ENCODE measurements at places on chromosomes 5 and 9.

DNA sequence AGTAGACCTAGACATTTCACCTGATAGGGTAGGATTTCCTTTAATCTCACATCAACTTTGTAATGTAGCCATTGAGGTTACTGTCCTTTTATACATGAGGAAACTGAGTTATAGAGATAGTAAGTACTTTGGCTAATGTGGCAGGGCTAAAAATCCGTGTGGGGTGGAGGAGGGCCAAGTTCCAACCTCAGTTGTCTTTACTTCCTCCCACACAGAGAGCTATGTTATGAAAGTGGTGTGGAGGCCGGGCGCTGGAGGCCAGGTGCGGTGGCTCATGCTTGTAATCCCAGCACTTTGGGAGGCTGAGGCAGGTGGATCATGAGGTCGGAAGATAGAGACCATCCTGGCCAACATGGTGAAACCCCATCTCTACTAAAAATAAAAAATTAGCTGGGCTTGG lies 173.3 kb downstream of the PALM2AKAP2 start:
- DNase-seq = no peak

DNA sequence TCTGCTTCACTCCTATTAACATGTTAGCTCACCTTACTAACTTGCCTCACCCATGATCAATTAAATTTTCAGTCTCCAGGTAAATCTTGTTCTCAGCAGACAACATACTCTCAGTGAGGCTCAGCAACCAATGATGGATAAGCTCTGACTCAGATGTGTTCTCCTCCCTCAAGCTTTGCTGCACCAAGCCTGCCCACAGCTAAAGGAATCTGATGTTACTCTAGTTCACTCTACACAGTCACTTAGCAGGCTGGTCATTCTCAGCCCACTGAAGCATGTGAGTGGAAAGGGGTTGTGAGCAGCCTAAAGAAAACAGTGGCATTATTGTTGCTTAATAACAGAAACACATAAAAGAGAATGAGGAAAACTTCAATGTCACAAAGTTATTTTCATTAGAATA lies 37.3 kb upstream of the CTNND2 start:
- no peak for DNase-seq

DNA sequence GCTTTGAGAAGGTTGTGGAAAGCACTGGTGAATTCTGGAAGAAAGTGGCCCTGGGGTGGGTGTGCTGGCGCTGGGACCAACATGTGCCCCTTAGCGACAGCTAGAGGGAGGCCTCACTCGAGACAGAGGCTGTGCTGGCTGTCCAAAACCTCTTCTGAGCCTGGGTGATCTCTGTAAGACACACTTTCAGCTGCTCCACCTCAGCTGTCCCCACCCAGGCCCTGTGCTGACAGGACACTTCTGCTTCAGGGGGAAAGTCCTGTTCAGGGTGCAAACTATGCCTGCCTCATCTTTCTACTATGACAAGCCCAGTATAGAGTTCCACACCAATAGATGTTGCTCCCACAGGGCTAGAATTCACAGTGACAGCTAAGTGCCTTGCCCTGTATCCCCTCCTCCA lies 426.4 kb downstream of the MED10 start:
- no peak for DNase-seq

- no peak for DNase-seq
Observed at GRCh38 chr5:38151878-38152277, 106.5 kb upstream of the EGFLAM start.

DNA sequence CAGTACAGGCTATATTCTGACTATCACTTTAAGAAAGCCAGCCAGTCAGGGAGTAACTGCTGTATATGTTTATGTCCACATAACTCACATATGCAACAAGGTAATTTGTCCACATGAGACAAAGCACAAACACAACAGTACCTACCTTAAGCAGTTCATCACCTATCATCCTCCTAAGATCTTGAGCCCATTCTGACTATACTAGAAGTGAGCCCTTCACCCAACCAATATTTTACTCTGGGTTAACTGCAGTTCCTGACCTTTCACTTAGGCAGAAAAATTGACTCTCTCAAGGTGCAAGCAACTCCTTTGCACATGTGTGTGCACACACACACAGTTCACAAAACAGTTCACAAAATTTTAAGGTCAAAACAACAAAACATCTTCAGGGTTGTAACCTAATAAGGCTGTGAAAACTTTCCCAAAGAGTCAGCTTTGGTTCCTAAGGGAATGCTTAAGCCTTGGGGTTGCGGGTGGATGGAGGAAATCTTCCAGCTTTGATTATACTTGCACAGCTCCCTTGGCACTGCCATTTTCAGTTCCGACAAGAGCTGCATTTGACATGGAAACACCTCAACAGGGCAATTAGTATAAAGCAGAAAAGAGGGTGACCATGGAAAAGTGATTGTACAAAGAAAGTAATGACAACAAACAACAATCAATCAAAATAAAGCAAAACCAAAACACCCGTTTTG lies 215.3 kb downstream of the NFIB start:
- no peak for DNase-seq

GRCh38 chr5:60497706-60498500 lies 202.1 kb downstream of the DEPDC1B start:
- no peak for DNase-seq

- peak; percentile 67 for DNase-seq
Observed at GRCh38 chr5:91641730-91642350, 258.7 kb upstream of the ARRDC3 start.

- no peak for DNase-seq
Observed at GRCh38 chr9:18499980-18500379, 26.0 kb downstream of the ADAMTSL1 start.

DNA sequence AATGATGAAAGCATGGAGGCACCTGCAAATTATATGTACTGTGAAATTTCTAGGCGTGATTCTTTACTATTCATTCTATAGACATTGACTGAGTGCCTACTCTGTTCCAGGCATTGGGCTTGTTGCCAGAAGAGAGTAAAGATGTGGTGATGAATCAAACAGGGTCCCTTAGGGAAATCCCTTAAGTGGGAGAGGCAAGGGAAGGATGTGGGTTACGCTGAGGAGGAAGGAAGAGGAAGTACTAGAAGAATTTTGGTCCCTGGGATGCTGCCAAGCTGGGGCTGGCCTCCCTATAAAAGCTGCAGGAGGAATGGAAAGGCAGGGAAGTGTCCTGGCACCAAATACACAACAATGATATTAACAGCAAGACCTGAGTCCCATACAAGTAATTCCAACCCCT lies 76.7 kb upstream of the SPOCK1 start:
- no peak for DNase-seq

- DNase-seq = no peak
Observed at GRCh38 chr5:142319105-142319504, 5.7 kb downstream of the SPRY4 start.

- no peak for DNase-seq
Observed at GRCh38 chr9:38000735-38001134, 68.3 kb downstream of the SHB start.

GRCh38 chr5:25285136-25285535 lies 640.4 kb upstream of the CDH10 start:
- DNase-seq = no peak

GRCh38 chr5:6634788-6635430 lies 1.7 kb downstream of the SRD5A1 start:
- DNase-seq = no peak

DNA sequence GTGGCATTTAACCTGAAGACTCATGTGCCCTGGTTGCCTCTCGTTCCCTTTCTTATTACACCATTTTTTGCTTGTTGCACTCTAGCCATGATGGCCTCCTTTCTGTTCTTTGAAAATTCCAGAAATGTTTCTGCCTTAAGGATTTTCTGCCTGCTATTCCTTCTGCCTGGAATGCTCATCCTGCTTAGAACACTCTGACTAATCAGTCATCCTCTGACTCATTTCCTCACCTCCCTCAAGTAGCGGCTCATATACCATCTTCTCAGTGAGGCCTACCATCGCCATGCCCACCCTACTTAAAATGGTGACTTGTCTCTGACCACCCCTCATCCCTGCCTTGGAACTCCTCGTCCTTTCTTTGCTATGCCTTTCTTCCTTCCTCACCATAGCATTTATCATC lies 68.8 kb downstream of the KIF4B start:
- no peak for DNase-seq

DNA sequence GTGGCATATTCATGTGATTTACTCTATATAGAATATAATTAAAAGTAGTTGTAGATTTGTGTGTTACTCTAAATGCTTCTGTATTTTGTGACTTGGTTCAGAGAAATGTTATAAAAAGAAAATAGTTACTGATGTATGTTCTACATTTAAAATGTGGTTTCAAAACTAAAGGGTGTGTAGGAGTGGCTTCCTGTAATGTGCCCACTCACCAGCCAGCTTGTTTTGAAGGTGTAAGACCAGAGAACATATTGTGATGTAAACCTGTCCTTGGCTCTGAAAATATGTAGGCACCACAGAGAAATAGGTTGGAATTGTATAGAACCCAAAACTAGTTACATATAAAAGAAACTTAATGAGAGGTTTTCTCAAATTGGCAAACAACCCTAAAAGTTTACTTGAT lies 51.2 kb upstream of the ARRDC3 start:
- DNase-seq = no peak

DNA sequence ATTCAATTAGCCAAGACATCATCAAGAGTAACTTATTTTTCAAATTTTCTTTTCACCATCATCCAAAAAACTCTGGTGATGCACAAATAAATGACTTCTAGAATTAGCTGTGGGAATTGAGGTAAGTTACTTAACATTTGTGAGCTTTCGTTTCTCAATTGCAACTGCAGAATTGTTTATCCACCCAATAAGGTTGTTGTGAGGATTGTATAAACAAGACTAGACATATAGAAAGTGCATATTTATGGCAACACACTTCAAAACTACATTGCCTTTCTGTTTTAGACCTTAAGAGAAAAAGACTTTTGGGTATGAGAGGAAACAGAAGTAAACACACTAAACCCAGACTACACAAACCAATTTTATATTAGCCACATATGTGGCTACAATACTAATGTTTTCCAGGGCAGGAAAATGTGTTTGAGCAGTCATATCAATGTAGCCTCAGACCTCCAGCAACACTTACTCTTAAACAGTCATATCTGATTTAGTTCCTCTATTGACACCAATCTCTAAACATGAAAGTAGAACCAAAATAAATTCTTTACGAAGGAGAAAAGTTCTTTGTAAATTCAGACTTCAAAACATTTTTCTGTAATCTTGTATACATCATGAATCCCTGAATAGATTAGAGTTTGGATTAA lies 488.0 kb upstream of the CYLC2 start:
- DNase-seq = no peak

DNA sequence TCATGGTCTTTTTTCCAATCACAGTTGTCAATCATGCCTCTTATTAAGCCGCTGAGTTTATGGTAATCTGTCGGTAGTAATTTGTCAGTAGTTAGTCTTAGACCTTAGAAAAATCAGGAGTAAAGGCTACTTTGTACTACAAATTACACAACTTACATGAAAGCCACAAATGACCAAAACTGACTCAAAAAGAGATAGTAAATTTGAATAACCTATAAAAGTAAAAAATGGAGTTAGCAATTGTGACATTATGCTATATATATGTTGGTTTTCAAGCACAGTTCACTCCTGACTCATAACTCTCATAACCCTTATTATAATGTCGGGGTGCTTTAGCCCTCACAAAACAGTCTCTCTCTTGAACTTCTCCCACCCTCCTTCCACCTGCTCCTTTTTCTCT lies 251.8 kb downstream of the ROR2 start:
- DNase-seq = no peak
